ENCODE measurements at places on chromosomes 7 and 10.

DNA sequence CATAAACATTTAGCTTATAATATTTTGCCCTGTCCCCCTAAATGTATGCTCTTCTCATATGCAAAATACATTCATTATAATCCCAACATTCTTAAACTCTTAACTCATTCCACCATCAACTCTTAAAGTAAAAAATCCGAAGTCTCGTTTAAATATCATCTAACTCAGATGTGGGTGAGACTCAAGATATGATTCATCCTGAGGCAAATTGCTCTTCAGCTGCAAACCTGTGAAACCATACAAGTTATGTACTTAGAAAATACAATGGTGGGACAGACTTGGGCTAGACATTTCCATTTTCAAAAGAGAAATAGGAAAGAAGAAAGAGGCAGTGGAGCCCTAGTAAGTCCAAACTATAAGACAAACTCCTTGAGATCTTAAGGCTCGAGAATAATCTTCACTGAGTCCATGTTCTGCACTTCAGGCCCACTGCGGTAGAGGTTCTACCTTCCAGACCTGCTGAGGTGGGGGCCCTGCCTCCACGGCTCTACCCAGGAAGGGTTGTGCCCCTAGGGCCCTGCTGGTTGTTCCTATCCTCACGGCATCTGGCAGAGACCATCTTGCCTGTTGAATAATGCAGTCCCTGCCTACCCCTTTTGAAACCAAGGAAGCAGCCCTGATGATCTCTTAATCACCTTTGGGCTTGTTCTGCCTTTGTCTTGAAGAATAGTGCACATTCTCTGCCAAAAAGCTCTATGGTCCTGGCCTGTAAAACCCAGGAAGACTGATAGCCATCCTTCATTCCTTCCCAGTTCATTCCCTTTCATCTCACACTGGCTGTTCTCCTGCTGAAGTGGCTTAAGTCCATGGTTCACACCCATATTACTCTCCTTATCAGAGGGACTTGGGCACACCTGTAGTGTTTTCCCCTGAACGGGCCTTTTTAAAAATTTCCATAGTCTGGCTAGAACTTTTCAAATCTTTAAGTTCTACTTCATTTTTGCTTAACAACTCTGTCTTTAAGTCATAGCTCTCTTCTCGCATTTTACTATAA, 37.3 kb downstream of the INPP5F start:
- DNase-seq = no peak

GRCh38 chr10:130127364-130128061, 8.7 kb upstream of the GLRX3 start:
- DNase-seq = no peak

- DNase-seq = no peak
These were observed 19.7 kb downstream of the CHAT start for GRCh38 chr10:49633327-49634068.

DNA sequence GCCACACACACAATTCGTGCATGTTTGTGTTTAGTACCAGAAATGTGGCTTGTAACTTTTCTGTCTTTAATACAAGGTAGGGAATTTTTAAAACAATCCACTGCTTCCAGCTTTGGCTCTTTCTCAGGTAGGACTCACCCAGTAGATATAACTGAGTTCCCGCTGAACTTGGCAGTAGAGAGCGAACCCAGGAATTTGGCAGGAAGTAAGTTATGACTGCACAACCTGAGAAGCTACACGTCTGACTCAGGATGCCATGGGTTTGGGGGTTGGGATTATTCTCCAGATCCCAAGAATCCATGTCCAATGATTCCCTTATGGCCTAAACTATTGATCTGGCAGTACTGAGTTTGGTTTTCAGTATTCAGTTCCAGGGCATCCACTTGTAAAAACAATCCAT, 499.7 kb downstream of the CALN1 start:
- DNase-seq = no peak

GRCh38 chr10:117004227-117005025, 561 bp downstream of the SHTN1 start:
- no peak for DNase-seq

- no peak for DNase-seq
These were observed 21.9 kb upstream of the FOXP2 start for GRCh38 chr7:114392686-114393085.

GRCh38 chr10:72875250-72876055, 18.1 kb upstream of the OIT3 start:
- no peak for DNase-seq

GRCh38 chr10:78626471-78626870, 442.3 kb upstream of the ZMIZ1 start:
- no peak for DNase-seq

- DNase-seq = no peak
These were observed 172.3 kb downstream of the CACNB2 start for GRCh38 chr10:18312374-18313139.

GRCh38 chr7:156836443-156836842, 56.5 kb downstream of the LMBR1 start:
- DNase-seq = no peak

GRCh38 chr7:29920491-29920890, 69.1 kb downstream of the SCRN1 start:
- DNase-seq = no peak

DNA sequence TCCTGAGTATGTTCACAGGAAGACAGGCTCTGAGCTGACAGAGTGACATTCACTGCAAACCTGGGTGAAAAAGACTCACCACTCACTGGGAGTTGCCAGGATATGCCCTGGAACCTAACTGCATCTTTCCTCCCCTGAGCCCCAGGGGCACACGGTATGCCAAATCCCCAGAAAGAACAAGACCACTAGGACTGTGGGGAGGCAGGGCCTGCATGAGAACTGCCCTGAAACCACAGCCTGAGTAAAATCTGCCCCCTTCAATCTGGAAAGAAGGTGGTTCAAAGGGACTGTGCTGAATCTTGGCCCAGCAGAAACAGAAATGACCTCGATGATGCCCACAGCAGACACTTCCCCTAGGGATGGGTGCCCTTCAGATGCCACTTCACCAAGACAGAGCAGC, 6.5 kb downstream of the FAM53B start:
- no peak for DNase-seq

DNA sequence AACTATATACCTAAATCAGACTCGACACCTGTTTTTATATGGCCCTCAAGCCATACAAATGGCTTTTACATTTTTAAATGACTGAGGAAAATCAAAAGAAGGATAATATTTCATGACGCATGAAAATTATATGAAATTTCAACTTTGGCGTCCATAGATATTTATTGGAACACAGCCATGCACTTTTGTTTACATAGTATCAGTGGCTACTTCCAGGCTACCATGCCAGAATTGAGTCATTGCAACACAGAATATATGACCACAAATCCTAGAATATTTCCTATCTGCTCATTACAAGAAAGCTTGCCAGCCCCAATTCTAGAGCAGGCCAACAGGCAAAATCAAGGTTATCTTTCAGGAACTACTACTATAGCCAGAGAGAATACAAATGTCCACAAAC, 29.3 kb downstream of the AFAP1L2 start:
- no peak for DNase-seq

GRCh38 chr10:121583857-121584256, 14.4 kb downstream of the FGFR2 start:
- no peak for DNase-seq

GRCh38 chr7:107563081-107563774, 492 bp downstream of the COG5 start:
- DNase-seq = no peak

GRCh38 chr7:5229451-5230264, 39.6 kb downstream of the WIPI2 start:
- no peak for DNase-seq

DNA sequence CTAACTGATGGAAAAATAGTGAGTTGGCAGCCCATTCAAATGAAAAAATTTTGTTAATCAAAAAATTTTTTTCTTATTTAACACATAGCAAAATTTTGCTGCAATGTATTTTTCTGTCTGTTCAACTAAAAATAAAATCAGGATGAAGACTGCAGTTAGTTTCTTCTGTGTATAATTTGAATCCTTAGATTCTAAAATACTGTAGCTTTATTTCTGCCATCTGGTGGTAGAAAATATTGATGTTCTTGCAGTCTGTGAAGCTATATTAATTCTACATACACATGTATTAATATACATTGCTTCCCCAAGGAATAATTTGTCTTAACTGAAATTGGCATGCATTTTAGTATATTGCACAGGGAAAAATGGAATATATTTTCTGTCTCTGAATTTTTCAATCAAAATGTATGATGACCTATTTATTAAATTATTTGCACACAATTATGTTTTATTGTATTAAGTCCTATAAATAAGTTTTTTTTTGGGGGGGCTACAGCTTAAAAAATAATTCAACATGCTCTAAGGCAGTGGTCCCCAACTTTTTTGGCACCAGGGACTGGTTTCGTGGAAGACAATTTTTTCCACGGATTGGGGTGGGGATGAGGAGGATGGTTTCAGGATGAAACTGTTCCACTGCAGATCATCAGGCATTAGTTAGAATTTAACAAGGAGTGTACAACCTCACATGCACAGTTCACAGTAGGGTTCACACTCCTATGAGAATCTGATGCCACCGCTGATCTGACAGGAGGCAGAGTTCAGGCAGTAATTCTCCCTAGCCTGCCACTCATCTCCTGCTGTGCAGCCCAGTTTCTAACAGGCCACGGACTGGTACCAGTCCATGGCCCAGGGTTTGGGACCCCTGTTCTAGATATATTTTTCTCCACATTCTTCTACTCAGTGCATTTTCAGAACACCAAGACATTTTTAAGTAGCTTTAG, 119.4 kb downstream of the GNAT3 start:
- DNase-seq = no peak

- DNase-seq = peak; percentile 4
These were observed 165.8 kb upstream of the PRSS1 start for GRCh38 chr7:142583446-142583845.

DNA sequence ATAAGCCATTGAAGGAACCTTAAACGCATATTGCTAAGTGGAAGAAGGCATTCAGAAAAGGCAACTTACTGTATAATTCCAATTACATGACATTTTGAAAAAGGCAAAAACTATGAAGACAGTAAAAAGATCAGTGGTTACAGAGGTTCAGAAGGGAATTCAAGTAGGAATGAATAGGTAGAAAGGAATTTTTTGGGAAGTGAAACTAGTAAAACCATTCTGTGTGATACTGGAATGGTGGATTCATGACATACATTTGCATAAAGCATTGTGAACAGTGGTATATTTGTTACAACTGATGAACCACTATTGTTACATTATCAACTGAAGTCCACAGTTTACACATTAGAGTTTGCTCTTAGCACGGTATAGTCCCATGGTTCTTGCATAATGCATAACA, 114.2 kb upstream of the GPR22 start:
- DNase-seq = no peak

DNA sequence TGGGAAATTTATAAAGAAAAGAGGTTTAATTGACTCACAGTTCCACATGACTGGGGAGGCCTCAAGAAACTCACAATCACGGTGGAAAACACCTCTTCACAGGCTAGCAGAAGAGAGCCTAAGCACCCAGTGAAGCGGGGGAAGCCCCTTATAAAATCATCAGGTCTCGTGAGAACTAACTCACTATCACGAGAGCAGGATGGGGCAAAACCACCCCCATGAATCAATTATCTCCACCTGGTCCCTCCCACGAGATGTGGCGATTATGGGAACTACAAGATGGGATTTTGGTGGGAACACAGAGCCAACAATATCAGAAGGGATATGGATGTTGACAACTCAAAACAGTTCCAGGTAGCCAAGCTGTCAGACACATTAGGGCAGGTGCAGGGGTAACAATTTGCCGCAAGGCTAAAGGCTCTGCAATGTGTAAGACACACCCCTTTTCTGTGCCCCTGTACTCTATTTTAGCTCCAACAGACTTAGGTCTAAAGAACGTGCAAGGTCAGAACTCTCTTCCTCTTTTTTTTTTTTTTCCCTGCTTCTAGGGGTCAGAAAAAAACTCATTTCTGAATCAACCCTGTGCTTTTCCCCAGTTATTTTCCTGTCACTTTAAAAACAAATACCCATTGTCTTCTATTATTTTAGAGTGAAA, 30.7 kb upstream of the RBM20 start:
- no peak for DNase-seq

DNA sequence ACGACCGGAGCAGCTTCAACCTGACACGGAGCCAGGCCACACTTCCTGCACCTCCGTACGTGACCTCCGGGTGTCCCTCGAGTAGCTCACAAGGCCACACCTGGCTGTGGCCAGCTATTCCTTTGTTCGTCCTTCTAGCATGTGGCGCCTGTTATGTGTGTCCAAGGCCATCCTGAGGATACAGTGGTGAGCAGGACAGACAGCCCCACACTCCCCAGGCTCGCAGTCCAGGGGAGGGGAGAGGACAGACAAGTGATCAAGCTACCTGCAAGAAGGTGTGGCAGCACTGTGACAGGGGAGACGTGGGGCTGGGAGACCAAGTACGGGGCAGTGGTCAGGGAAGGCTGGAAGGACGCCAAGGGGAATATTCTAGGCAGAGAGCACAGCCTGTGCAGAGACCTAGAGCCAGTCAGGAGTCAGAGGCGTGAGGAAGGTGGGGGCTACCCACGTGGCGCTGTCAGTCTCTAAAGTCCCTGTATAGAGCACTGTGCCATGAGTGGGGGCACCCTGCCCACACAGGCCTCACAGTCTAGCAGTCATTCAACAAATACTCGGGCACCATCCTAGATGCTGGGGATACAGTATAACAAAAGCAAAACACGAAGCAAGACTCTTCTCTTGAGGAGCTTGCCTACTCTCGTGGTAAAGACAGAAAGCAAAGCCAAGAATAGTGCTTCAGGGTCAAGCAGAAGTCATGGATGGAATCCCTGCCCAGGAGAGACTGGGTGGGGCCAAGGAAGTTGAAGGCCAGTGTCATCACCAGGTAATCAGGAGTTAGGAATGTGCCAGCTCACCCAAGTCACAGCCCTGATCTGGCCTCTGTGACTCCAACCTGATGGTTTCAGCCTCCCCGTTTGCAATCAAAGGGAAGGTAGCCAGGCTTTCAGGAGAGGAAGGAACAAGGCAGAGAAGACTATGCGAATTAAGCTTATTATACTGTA, 58.6 kb downstream of the PROSER2 start:
- no peak for DNase-seq

DNA sequence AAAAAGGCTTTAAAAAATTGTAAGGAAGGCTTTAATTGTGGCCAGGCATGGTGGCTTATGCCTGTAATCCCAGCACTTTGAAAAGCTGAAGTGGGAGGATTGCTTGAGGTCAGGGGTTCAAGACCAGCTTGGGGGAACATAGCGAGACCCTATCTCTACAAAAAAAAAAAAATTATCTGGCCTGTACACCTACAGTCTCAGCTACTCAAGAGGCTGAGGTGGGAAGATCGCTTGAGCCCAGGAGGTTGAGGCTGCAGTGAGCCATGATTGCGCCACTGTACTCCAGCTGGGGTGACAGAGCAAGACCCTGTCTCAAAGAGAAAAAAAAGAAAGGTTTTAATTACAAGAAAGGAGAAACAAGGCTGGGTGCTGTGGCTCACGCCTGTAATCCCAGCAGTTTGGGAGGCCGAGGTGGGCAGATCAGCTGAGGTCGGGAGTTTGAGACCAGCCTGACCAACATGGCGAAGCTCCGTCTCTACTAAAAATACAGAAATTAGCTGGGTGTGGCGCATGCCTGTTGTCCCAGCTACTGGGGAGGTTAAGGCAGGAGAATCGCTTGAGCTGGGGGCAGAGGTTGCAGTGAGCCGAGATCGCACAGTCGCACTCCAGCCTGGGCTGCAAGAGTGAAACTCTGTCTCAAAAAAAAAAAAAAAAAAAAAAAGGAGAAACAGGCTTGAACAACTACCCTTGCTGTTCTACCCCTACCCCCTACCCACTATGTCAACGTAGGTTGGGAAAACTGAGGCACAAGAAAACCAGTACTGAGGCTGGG, 83.7 kb downstream of the CARD11 start:
- no peak for DNase-seq
